ENCODE measurements at places on chromosomes 3 and 15. TPM values are rescaled to one million over a fixed set of nuclear protein-coding genes. Genes with fewer than 3 reads are reported as not detected.

Gene ZCWPW2
- 1.0 TPM for total RNA-seq

Gene C3orf22
- total RNA-seq = not detected

Gene HTR3E
- not detected for total RNA-seq

Gene CELSR3
- total RNA-seq = 8.6 TPM

Gene GOLGA8S
- 0.14 TPM for total RNA-seq

Gene TRH
- total RNA-seq = not detected

Gene EFCAB12
- 0.26 TPM for total RNA-seq

Gene ZBTB20
- total RNA-seq = 21.4 TPM

Gene SECISBP2L
- 52.5 TPM for total RNA-seq

Gene BHLHE40
- total RNA-seq = 185 TPM

Gene GNAI2
- 380 TPM for total RNA-seq

Gene ADAMTSL3
- 3.0 TPM for total RNA-seq

Gene PTPRG
- 37.8 TPM for total RNA-seq

Gene EID1
- total RNA-seq = 165 TPM

Gene CIB1
- 50.7 TPM for total RNA-seq

Gene NIT2
- total RNA-seq = 44.9 TPM

Gene AHSG
- not detected for total RNA-seq

Gene ACAN
- 0.34 TPM for total RNA-seq

Gene MB21D2
- 11.0 TPM for total RNA-seq

Gene SLC25A36
- total RNA-seq = 79.3 TPM

Gene SIDT1
- not detected for total RNA-seq

Gene SV2B
- not detected for total RNA-seq

Gene ALAS1
- 51.4 TPM for total RNA-seq

Gene DHFR2
- 3.4 TPM for total RNA-seq

Gene DISP2
- total RNA-seq = 3.7 TPM

Gene ZNF80
- not detected for total RNA-seq

Gene INSYN1
- total RNA-seq = 5.2 TPM

Gene GASK1A
- total RNA-seq = not detected

Gene CMTM8
- 1.6 TPM for total RNA-seq

Gene RPL32
- total RNA-seq = 1,479 TPM

Gene ITIH1
- not detected for total RNA-seq

Gene RTP3
- not detected for total RNA-seq

Gene THSD4
- 0.99 TPM for total RNA-seq

Gene GOLGA8T
- 0.32 TPM for total RNA-seq

Gene CILP
- 1.1 TPM for total RNA-seq

Gene POPDC2
- 2.1 TPM for total RNA-seq

Gene CYP8B1
- total RNA-seq = not detected

Gene GTF2A2
- 128 TPM for total RNA-seq

Gene NOX5
- 0.09 TPM for total RNA-seq

Gene CD276
- total RNA-seq = 220 TPM

Gene POTEB3
- not detected for total RNA-seq

Gene CD47
- total RNA-seq = 34.4 TPM

Gene KCNMB3
- total RNA-seq = 1.7 TPM

Gene TOPBP1
- 19.5 TPM for total RNA-seq

Gene RGMA
- total RNA-seq = 6.2 TPM

Gene ACTRT3
- total RNA-seq = 3.3 TPM

Gene ZBTB47
- 9.3 TPM for total RNA-seq

Gene HES1
- total RNA-seq = 44.6 TPM

Gene CNTN4
- not detected for total RNA-seq

Gene LRRC31
- total RNA-seq = not detected

Gene HYAL1
- total RNA-seq = 0.27 TPM

Gene MKRN2OS
- 0.25 TPM for total RNA-seq

Gene ZNF654
- 19.1 TPM for total RNA-seq

Gene NEK11
- 7.1 TPM for total RNA-seq

Gene RAD51
- total RNA-seq = 3.6 TPM
